ENCODE measurements at places on chromosomes 11 and 22. TPM values are rescaled to one million over a fixed set of nuclear protein-coding genes. Genes with fewer than 3 reads are reported as not detected.
A peak's percentile ranks its signal among the peaks of the same experiment; 100 is the strongest.

DNA sequence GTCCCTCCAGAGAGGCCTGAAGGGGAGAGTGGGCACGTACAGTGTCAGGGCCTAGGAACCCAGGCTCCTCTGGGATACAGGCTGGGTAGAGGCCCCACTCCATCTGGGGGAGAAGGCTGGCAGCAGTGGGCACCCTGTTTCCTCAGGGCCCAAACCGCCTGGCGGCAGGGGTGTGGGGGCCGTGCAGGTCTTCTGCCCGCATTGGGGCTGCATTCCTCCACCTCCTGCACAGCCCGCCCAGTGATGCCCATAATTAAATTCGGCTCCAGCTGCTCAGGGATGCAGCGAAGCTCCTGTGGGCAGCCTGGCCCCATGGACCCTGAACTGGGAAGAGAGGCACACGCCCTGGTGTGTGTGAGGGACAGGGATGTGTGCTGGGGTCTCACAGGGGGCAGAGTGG lies 35.4 kb downstream of the KCNQ1OT1 start:
- no peak for DNase-seq

Gene BARX2
- not detected for total RNA-seq

DNA sequence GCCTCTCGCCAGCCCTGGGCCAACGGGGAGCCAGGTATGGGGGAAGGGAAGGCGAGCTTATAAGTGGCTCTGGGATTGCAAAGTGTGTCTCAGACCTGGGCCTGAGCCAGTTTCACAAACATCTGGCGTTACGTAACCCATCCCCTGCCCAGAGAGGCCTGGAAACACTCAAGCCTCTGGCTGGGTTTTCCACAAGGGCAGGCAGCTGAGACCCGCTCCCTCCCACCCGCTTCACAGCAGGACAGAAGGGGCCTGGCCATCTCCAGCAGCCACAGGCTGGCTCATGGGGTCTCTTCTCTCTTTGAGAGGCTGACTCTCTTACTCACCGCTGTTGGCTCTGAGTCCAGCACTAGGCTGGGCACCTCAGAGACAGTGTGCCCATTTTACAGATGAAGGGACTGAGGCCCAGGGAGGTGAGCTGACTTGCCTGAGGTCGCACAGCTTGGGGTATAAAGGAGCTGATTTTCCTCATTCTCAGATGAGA lies 44.5 kb downstream of the TRIOBP start:
- DNase-seq: no peak

DNA sequence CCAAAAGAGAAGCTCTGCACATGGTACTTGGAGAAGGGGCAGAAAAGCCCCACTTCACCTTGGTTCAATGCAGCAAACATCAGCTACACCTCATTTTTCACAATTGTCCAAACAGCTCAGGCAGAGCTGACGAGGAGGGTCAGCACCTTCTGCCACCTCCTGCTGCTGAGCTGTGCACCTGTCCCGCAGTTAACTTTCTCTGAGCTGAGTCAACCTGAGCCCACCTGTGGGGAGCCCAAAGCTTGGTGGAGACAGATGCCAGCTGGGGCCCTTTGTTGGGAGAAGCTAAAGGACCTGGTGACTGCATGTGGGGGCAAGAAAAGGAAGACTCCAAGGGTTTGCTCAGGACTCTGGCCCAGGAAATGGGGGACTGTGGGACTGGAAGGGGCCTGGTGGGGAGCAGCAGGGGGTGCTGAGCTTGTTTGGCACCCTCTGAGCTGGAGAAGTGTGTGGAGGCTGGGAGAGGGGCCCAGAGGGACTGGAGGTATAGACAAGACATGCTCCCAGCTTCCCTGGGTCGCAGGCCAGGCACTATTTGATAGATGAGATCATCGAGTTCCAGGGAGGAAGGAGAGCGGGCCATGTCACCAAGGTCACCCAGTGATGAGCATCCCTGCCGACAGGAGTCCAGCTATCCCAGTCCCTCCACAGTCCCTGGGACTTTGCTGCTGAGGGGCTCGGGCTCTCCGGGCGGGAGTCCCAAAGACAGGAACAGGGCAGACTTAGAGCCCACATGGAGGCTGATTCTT lies 53.5 kb downstream of the KCNJ4 start:
- DNase-seq: no peak

- no peak for DNase-seq
Measured at GRCh38 chr22:41368543-41369423, 13.0 kb upstream of the TEF start.

Gene DSCAML1
- total RNA-seq: not detected

Gene CHRM4
- 0.25 TPM for total RNA-seq

Gene ALDH3B1
- 1.3 TPM for total RNA-seq

GRCh38 chr11:2521733-2522630 lies 77.2 kb downstream of the KCNQ1 start:
- no peak for DNase-seq

DNA sequence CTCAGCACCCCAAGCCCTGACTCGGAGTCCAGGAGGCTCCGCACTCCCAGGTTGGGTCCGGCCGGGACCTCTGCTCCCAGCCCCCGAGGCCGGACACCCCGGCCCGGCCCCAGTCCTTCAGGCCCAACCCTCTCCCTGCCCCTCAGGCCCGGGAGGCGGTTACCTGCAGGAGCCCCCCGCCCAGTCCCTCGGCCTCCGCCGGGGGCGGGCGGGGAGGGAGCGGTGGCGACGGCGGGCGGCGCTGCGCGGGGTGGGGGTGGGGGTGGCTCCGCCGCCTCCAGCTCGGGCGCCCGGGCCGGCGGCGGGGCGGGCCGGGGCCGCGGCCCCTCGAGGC lies 310 bp downstream of the TCF20 start:
- peak; percentile 44 for DNase-seq

DNA sequence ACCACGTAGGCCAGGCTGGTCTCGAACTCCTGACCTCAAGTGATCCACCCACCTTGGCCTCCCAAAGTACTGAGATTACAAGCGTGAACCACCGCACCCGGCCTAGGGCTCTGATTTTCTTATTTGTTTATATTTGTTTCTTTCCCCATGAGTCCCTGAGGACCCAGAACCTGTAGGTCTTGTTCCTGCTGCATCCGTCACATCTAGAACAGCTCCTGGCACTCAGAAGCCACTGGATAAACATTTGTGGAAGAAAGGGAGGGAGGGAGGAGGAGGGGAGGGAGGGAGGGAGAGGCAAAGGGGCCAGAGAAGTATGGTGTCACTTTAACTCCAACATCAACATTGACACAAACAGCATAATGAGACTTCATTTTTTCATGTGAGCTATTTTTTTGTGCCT lies 67.7 kb downstream of the CELSR1 start:
- DNase-seq: no peak

DNA sequence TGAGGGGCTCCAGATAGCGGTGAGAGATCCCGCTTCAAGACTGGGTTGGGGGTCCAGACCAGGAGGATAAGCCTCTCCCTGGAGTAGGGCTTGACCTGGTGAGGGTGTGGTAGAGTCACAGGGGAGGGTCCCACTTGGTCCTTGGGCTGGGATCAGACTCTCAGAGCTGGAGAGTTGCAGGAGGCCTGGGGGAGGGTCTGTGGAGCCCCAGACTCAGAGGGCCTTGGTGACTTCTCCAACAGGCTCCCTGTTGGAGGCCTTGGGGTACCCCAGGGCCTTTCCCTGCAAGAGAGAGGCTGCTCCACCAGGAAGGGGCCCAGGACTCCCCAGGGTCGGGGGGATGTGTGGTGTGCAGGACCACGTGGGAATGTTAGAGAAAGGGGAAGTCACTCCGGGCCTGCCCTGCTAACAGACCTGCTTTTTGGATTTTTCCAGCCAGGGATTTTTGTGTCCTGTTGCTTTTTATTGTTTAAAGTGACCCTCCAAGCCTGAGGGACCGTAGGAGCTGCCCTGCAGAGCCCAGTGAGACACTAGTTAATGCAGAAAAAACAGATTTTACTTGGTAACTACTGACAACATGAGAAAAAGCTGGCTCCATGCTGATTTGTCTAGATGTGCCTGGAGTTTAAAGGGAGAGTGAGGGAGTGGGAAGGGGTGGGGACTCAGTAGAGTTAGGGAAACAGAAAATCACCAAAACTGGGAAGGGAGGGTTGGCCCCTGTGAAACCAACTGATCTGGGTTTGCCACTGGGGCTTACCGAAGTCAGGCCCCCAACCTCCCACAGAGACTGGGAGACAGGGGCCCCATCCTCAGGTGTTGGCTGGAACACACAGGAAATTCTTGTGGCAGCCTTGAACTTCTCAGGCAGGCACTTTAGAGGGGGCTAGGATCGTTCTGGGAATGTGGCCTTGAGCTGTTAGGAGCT lies 801 bp upstream of the TXNRD2 start:
- peak; percentile 55 for DNase-seq

Gene PRAME
- total RNA-seq: not detected

Gene OR5P2
- total RNA-seq: not detected

Gene LRRC74B
- total RNA-seq: not detected

DNA sequence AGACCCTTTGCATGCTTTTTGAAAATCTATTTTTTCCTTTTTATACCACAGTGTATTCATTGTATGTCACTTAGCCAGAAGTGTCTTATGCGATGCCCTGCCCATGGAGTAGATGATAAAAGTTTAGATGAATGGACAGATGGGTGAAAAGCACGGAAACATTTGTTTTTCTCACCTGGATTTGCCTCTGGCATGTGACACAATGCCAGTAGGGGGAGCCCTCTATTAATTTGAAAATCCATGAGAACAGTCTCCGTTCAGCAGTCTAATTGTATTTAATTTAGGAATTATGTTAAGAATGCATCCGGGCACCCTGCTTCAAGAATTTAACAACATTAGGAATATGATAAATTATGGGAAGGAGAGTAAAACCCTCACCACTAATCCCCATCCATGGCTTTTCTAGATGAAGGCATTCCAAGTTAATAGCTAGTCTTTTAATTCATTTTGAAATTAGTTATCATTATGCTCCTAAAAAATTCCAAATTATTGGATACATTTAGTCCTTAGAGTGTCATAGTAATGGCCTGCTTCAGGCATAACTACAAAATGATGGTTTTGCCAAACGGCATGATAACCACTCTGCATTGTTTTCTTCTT lies 55.3 kb upstream of the ALKBH3 start:
- DNase-seq: peak; percentile 11

DNA sequence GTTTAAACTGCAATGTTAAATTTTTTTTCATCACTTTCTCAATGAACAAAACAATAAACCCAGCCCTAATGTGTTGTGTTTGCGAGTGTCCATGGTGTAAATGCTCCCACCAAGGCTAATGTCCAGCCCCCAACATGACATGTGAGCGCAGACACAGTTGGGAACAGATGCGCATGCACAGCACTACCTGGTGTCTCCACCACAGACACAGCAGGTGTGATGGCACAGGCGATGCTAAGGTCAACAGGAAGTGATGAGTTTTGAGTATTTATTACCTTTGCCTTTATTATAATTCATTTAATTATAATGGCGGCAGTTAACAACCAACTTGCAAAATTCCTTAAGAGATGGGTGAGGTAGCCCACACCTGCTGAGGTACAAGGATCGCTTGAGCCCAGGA lies 42.9 kb downstream of the MICAL3 start:
- DNase-seq: no peak

Gene P2RY2
- 0.64 TPM for total RNA-seq

Measured in dermis microvascular lymphatic vessel endothelial cell (primary cell).